ENCODE measurements at places on chromosomes 6 and 20.
A peak's percentile ranks its signal among the peaks of the same experiment; 100 is the strongest.

DNA sequence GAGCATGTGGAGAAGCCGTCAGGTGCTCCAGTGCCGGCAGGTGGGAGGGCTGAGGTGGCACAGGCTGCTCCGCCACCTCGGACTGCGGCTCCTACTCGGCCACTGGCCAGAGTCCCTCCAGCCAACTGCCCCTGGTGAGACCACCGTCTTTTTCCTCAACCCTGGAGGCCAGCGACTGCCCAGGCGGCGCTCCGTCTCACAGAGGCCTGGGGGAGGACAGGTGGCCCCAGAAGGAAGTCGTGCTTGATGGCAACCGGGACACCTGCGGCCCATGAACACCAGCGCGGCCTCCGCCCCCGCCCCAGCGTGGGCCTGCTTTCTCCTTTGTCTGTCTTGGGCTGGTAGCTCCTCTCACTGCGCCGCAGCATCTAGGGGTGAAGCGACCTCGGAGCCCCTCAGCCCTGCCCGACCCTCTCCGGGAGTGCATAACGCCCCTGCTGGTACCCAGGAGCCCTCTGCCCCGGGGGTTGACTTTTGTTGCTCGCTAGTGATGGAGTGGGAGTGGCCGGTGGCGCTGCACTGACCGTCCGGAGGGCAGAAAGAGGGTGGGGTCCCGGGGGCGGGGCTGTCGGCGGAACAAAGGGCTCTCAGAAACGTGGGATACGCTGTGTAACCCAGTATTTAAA is 706 bp upstream of the TUBB2B start:
- peak; percentile 76 for DNase-seq

DNA sequence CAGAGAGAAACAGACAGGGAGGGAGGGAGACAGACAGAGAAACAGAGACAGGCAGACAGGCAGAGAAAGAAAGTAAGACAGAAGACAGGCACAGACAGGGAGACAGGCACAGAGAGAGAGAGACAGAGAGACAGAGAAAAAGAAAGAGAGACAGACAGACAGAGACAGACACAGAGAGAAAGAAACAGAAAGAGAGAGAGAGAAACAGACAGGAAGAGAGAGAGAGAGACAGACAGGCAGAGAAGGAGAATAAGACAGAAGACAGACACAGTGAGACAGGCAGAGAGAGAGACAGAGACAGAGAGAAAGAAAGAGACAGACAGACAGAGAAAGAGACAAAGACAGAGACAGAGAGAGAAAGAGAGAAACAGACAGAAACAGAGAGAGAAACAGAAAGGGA is 754.8 kb upstream of the DEFB115 start:
- DNase-seq: no peak

DNA sequence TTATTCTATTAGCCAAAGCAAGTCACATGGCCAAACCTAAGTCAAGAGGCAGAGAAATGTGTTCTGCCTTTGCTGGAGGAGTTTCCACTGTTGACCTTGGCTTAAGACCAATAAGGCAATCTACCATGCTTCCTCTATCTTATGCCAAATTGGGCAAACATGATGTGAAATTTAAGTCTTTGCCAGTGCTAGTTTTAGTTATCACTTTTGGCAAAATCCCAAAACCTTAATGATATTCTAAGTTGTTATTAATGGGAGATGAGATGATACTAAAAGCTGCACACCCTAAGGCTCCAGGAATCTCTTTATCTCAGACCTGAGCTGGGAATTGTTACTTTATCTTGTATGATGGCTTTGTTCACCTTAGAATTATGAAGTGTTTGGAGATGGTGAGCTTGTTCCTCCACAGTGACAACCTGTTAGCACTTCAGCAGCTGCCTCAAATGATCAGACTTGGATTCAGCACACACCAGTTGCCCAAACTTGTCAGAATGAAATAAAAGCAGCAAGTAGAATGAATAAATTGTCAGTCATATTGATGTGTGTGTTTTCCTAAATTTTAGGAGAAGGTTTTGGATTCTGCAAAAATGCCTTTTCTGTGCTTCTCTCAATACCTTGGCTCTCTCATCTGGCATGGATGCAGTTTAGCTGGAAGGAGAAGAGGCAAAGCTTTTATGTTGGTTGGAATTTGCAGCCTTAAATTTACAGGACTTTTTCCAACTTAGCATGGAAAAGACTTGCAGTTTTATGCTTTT is 49.3 kb downstream of the RIN2 start:
- DNase-seq: no peak

DNA sequence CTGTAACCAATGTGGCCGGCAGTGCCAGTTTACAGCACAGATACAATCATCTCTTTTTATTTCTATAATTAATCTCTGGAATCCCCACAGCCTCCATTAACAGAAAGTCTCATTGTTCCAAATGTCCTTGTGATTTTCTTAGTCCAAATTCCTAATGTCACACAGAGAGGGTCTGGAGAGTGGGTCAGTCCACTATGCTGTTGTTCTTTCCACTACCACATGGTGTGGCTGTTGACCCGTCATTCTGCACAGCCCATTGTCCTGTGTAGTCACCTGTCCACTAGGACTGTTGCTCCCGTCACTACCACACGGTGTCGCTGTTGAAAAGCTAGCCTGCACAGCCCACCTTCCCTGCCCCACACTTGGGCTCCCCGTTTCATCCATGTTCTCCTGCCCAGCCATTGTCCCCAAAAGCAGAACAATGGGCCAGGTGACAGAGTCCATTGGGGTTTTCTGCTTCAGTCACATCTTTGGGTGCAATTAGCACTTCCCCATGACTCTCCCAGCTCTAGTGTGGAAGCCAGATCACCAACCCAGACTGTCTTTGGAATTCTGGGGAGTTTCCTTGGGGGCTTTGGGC is 8.6 kb upstream of the LBP start:
- no peak for DNase-seq

DNA sequence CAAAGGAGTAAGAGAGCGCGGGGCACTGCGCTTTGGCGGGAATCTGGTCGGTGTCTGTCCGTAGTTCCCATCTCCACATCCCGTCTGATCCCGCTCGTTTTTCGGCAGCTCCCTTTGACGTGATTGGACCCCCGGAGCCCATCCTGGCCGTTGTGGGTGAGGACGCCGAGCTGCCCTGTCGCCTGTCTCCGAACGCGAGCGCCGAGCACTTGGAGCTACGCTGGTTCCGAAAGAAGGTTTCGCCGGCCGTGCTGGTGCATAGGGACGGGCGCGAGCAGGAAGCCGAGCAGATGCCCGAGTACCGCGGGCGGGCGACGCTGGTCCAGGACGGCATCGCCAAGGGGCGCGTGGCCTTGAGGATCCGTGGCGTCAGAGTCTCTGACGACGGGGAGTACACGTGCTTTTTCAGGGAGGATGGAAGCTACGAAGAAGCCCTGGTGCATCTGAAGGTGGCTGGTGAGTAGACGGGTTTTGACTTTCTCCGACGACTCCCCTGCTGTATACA is 1.4 kb downstream of the BTN1A1 start:
- DNase-seq: no peak

DNA sequence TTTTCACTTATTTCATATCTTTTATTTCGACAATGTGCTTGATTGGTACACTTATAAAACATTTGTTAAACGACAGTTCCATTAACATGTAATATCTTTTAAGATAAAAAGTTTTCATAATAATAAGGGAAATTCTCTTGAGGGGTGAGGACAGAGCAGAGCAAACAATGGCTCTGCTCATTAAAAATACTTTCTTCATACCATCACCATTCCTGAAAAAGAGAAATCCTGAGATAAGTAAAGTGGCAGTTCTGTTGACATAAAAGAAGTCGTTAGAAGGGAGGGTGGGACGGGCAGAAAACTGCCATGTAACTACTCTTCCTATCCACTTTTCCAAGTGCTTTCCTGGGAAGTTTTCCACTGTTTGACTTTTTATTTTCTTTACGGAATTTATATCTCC is 193.6 kb upstream of the CEP162 start:
- DNase-seq: no peak

GRCh38 chr6:78999737-79000136 is 78.3 kb downstream of the PHIP start:
- no peak for DNase-seq

GRCh38 chr20:8175741-8176675 is 43.9 kb downstream of the PLCB1 start:
- DNase-seq: no peak

- DNase-seq: no peak
Measured at GRCh38 chr6:93896081-93896480, 476.7 kb upstream of the EPHA7 start.

GRCh38 chr20:11108102-11108810 is 434.5 kb upstream of the JAG1 start:
- no peak for DNase-seq

GRCh38 chr20:39603219-39603618 is 641.1 kb downstream of the DHX35 start:
- DNase-seq: no peak

- no peak for DNase-seq
Measured at GRCh38 chr6:4553387-4553786, 222.8 kb upstream of the CDYL start.

DNA sequence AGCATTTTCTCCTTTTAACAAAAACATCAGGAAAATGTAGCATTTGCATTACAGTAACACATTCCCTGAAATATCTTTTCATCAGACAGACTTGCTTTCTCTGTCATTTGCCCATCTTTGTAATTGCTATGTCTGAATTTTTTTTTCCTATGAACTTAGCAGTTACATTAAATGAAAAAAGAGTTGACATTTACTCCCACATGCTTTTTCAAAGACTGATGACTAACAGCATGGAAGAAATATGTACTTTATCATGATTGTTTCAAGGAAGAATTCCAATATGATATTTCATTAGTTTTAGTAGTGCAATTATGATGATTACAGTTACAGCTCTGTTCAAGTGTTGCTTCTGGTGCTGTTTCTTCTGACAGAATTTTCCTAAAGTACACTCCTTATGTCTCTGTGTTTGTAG is 864.5 kb upstream of the MAN1A1 start:
- DNase-seq: no peak

DNA sequence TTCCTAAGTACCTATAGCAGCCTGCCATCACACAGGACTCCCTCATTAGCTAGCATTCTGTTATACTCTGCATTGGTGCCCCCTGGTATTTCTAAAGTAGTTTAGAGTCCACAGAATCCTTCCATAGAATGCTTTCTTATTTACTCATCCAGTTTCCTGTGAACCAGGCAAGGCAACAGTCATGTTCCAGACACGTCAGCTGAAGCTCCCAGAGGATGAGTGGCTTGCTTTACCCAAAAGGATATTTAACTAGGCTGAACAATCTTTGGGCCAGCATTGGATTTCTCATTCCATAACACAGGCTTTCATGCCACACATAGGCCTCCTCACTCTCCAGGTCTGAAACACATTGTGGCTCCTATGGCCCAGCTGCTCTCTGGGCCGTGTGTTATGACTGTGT is 203.8 kb upstream of the MAP3K7 start:
- DNase-seq: no peak

DNA sequence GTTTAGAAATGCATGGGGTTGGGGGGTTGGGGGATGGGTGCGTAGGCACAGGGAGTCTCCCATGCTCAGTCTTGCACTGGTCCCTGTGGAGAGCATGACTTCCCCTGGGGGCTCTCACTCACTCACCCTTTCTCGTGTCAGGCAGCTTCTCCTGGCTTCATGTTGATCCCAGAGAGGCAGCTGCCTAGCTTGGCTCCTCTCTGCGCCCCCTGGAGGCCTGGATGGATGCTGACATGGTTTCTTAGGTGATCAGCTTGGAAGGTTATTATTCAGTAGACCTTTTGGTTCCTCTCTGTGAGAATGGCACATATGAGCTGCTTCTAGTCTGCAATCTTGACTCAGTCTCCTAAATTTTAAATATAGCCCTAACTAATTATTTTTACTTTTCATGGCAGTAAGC is 109.3 kb upstream of the FAM83B start:
- no peak for DNase-seq

GRCh38 chr6:109029313-109029712 is 65.3 kb downstream of the SESN1 start:
- DNase-seq: no peak

GRCh38 chr20:17226410-17227218 is at the start of gene PCSK2:
Gene PCSK2, plus strand, starts transcription at chr20:17227040. Its CDS starts 266 bp downstream, at chr20:17227306.
- DNase-seq: peak; percentile 45

DNA sequence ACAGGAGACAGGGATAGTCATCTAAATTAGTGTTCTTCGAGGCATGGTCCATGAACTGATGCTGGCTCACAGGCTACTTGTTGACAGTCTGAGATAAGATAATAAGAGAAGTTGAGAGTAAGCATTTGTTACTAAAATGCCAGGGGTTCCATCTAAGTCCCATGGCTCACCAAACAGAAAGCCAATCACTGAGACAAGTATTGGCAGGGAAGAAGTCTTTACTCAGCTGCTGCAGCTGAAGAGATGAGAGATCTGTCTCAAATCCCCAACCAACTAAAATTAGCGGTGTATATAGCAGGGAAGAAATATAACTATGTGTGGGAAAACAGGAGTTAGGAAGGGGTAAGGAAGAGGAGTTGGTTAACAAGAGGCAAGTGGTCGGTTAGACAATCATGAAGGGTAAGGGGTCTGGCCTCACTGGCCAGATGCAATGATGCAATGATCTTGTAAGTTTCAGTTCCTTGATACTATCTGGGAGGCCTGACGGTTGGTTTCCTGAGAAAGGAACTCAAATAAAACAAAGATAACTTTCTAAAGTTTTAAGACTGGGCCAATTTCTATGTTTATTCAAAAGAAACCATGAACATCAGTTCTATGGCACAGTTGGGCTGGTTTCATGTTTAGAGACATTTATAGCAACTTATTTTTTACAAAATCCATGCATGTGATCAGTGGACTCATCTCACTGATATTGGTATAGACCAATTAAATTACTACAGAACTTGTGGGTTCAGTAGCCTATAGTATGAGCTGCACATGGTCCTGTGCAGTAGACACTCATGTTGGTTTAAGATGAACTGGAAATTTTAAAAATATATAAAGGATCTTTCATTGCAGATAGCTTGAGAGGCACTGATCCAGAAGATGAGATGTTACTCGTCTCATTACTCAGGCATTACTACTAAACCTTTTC is 9.9 kb upstream of the HEBP2 start:
- no peak for DNase-seq

DNA sequence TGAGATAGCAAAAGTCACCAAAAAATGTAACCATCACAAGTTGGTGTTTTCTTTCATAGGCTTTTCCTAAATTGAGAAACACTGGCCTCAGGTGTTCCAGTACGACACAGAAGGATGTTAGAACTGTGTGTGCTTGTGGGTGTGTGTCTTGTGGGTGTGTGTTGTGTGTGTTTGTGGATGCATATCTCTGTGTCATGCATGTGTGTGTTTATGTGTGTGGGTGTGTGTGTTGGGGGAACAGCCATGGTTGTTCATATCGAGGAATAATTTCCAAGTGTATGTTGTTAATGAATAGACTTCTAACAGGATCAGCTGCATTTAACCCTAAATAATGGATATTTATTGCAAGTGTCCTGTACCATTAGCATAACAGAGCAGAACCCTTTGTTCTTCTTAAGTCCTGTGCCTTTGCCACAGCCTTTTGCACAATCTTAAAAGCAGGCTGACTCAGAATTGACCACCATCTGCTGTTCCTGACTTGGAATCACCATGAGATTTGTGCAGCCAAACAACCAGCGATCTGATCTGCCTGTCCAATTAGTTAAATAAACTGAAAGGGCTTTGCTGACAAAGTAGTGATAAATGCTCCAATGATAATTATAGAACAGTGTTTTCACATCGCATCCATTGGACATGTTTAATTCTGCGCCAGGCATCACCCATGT is 7.6 kb downstream of the CD93 start:
- no peak for DNase-seq
